ENCODE measurements at places on chromosomes 5 and 9.

DNA sequence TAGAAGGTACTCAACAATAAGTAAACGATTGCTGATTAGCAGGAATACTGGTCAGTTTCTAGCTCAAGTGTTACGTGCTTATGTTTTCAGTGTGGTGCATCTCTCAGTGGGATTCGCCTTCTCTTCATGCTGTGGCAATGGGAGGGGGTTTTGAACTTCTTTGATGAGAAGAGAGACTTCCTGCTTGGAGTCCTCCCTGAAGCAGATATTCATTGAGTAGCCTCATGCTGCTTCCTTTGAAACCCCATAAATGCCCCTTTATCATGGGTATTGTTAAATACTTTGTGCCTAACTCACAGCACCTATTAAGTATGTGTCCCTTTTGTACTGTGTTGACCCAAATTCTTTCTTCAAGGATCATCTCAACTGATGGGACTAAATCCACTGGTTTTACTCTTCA lies 116.5 kb downstream of the DOCK8 start:
- no peak for DNase-seq

DNA sequence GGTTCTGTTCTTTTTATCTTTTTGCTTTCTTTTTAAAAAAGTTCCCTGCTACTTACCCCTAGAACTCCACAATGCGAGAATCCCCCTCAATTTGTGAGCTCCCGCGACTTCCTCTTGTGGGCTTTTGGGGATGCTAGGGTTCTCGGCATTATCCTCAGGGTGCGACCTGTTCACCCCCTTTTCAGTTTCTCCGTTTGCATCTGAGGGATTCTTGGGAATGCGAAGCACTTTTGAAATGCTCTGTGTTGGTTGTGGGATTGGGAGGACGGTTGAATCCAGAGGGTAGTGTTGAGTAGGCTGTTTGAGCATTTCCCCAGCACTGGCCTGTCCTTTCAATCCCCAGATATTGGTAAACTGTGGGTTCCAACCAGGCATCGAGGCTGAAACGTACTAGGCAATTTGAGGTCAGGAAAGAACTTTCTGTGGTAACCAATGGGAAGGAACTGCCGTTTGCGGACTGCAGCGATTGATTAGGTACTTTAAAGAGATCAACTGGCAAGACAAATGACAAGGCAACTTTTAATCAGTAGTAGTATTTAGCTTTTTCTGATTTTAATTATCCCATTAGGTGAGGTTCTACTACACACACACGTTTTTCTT lies 415 bp downstream of the XRCC4 start:
- DNase-seq = peak; percentile 54

- peak; percentile 74 for DNase-seq
Observed at GRCh38 chr9:112819635-112820496, 69.3 kb downstream of the SNX30 start.

- DNase-seq = no peak
Observed at GRCh38 chr9:130549093-130549735, 30.2 kb upstream of the FUBP3 start.

DNA sequence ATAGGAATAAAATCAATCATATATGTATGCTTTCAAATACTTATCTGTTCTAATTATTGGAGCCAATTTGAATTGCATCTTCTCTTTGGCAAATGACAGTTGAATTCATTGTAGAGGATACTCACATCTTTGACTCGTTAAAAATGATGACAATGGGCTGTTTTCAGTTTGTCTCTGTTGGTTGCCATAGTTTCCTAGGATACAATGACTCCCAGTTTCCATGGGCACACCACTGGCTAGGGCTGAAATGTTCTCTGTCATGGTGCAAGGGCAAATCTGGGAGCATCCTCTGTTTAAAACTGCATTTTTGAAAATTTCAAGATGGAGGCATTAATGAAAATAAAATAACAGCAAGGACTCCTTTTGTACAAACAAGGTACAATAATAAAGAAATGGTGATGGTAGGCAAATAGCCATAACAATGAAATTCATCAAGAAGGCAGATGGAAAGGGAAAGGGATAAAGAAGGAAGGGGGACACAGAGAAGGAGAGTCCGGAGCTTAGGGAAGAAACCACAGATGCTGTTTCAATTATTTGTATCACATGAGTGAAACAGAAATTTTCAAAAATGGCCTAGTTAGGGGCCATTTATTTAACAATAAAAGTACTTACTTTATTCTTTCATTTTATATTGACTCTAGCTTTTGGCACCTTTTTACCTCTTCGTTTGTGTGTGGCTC lies 378.8 kb upstream of the SEMA6A start:
- DNase-seq = no peak

DNA sequence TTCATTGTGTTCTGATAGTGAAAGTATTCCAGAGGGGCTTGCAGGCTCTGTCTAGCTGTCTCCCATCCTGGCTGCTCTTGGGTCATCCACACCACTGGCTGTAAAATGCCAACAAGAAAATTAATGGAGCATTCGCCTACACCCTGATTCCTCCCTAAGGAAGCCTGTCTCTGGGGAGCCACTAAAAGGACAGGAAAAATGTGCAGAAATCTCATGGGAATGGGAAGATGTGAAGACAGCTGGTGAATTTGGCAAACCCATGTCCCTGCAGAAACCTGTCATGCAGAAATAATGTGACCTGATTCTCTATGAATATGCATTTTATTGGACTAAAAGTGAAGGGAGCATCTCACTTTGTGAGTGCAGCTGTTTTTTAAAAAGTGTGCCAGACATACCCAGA lies 265.6 kb downstream of the TUSC1 start:
- no peak for DNase-seq

- no peak for DNase-seq
Observed at GRCh38 chr5:89418407-89419085, 535.6 kb upstream of the MEF2C start.

DNA sequence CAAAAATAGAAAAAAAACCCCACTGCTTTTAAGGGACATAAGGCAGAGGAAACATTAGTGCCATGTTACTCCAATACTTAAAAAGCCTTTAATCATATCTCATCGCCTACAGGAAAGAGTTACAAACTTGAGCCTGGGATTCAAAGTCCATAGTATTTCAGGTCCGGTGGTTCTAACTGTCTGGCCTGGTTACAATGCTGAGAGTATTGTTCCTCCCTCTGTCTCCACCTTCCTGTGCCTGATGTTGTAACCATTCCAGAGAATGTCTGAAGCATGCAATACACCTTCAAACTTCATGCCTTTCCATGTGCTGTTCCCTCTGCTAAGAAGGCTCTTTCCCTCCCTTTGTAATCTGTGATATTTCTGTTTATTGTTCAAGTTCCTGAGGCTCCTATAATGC lies 41.6 kb upstream of the SLC36A2 start:
- DNase-seq = no peak

GRCh38 chr5:139543423-139543991 lies 17.6 kb upstream of the UBE2D2 start:
- no peak for DNase-seq

DNA sequence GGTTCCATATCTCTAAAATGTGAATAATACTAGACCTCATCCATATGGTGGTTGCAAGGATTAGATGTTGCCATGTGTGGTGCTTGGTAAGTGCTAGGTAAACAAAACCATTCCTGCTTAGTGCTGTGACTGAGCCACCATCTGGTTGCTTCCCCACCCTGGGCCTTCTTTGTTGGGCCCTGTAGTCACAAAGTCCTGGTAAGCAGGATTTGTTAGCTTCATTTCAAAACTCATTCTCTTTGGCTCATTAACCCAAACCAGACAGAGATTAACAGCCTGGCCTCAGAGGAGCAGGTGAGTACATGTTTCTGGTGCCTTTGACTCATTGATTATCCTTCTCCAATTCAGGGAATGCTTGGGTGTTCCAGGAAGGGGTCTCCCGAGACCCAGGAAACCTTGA lies 240.2 kb downstream of the ARHGAP26 start:
- no peak for DNase-seq

- DNase-seq = peak; percentile 55
Observed at GRCh38 chr5:175466700-175467318, 11.6 kb upstream of the SFXN1 start.

DNA sequence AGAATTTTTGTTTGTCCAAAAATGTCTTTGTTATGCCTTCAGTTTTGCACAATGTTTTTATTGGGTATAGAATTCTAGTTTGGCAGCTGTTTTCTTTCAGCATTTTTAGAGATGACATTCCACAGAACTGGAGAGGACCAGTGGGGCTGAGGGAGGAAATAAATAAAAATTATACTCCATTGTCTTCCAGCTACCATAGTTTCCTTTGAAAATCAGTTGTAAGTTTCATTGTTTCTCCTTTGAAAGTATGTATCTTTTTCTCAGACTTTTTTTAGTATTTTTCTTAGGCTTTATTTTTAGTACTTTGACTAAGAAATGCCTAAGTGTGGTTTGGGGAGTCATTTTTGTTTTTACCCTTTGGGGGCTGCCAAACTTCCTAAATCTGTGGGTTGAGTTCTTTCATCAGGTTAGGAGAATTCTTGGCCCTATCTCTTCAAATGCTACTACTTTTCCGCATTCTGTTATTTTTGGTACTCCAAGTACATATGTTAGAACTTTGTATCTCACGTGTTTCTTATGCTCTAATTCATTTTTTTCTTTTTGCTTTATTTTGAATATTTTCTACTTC lies 15.2 kb upstream of the FBLL1 start:
- no peak for DNase-seq

DNA sequence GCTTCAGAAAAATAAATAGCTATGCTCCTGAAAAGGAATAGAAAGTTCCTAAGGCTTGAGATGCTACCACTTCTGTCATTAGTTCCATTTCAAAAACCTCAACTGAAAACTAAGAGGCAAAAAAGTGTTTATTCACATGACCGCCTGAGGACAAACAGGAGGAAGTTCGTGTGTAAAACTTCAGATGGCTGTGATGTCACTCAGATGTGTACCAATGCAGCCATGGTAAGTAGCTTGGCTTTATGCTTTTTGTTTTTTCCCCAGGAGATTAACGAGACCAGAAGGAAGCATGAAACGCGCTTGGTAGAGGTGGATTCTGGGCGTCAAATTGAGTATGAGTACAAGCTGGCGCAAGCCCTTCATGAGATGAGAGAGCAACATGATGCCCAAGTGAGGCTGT lies 33.0 kb downstream of the LMNB1 start:
- DNase-seq = no peak

- no peak for DNase-seq
Observed at GRCh38 chr5:174352681-174353080, 307.2 kb downstream of the NSG2 start.

GRCh38 chr9:975740-976257 lies 656 bp upstream of the DMRT3 start:
- no peak for DNase-seq

GRCh38 chr5:39024005-39024404 lies 50.2 kb downstream of the RICTOR start:
- DNase-seq = no peak

DNA sequence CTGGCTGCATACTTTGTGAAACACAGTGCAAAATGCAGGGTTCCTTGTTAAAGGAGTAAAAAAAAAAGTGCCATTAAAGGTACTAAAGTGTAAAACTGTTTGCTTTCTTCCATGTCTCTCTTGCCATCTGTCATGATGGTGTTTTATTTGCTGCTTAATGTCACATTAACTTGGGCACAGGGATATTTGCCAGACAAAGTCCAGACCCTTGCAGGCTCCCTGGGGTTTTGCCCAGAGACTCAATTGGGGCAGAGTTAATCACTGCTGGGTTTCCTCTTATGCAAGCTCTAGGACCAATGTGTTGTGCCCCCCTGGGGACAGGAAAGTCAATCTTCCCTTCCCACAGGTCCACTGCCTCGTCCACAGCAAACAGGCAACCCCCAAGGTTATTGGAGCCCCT lies 274.3 kb upstream of the SGCD start:
- no peak for DNase-seq

DNA sequence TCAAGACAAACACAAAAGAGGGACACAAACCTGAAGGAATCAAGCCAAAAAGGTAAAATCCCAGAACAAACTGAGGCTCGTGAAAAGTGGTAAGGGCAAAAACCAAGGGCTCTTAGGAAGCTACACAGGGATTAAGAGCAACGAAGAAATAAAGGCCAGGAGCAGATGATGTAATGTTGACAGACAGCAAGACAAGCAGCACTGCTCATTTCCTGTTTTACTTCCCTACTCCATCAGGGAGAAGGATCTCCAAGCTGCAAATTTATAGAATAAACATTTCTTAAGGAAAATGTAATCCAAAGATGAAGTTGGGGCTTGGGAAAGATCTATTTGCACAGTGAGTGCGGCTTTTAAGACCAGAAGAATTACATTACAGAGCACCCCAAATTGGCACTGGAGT lies 182.3 kb upstream of the MAP1B start:
- DNase-seq = peak; percentile 60

- DNase-seq = no peak
Observed at GRCh38 chr5:173488144-173488543, 128.3 kb downstream of the BOD1 start.

- DNase-seq = peak; percentile 44
Observed at GRCh38 chr9:38687389-38687842, 32.5 kb downstream of the FAM240B start.

GRCh38 chr5:24535646-24536045 lies 109.1 kb downstream of the CDH10 start:
- no peak for DNase-seq

GRCh38 chr5:178230879-178231538 lies 1.6 kb downstream of the PHYKPL start:
- peak; percentile 40 for DNase-seq

All from adipocyte (in vitro differentiated cells).